ENCODE measurements at places on chromosomes 6 and 20.

DNA sequence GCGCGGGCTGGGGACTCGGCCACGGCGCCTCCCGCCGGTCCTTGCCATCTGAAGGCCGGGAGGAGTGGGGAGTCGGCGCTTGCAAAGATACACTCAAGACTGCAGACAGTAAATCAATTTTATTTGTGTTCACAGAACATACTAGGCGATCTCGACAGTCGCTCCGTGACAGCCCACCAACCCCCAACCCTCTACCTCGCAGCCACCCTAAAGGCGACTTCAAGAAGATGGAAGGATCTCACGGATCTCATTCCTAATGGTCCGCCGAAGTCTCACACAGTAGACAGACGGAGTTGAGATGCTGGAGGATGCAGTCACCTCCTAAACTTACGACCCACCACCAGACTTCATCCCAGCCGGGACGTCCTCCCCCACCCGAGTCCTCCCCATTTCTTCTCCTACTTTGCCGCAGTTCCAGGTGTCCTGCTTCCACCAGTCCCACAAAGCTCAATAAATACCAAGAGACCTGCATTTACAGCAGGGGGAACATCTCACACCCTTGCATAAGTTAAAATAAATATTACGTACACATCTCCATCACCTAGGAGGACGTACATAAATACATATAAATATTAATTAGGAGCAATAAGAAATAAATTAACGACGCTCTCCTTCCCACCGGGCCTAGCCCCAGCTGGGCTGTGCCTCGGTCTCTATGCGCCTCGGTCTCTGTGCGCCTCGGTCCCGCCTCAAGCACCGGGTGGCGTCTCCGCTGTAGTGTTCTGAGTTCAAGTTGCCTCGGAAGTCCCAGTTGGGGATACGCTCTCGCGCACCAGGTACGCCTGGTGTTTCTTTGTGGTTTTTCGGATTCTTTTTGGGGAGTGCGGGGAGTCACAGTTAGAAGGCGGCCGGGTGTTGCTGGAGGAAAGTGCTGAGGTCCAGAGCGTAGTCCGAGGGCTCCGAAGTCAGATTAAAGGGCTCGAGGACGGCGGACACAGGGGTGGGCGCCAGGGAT, 889 bp upstream of the FLOT1 start:
- peak; percentile 33 for DNase-seq

- peak; percentile 83 for DNase-seq
These were observed 24.6 kb upstream of the GTSF1L start for GRCh38 chr20:43751167-43752050.

DNA sequence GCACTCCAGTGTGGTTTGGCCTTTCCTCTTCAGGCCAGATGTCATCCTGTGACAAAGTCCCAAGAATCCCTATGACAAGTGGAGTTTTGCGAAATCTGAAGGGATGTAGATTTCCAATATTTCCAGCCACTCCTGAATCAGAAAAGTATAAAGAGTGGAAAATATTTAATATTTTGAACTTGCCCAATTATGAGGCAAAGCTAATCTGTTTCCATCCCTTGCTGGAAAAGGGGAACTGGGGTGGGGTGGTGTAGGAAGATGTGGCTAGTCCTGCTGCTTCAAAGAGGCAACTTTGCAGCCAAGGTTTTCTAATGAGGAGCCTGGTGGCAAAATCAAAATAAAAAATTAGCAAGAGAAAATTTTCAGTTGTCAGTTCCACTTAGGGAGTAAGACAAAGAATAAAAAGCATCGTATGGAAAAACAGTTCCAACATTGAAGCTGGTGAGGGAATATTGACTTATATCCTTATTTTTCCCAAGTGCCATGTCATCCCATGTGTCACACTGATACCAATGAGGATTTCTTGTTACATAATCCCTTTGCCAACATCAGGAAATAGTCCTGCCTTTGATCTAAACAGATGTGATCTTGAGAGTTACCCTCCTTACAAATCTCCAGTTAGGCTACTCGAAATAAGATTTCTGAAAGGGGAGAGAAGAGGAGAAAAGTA, 480.0 kb upstream of the JARID2 start:
- DNase-seq = peak; percentile 27

GRCh38 chr6:111832833-111833418, 40.3 kb downstream of the FYN start:
- DNase-seq = no peak

DNA sequence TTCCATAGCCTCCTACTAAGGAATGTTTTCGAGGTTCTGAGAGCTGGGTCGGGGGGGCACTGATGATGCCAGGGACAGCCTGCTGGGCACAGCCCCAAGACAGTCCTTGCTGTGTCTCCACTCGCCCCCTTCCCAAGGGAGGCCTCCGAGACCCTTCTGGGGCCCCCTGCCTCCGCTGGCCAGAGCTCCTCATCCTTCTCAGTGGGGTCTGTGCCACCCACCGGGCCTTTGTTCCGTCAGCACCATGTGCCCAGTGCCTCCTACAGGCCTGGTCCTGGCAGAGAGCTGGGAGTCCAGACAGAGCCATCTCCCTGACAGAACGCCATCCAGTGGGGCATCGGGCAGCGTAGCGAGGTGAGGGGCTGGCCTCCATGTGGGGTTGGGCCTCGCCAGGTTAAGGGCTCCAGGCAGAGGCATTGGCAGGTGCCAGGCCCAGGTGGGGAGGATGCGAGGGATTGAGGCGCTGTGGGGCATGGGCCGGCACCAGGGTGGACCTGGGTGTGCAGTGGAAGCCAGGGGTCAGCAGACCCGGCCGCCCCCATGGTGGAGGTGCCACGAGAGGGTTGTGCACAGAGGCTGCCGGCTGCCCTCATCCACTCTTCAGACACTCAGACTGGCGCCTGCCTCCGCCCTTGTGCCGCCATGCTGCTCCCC, 13.3 kb downstream of the RBM38 start:
- DNase-seq = no peak

GRCh38 chr6:102812242-102812641, 1418.7 kb downstream of the GRIK2 start:
- DNase-seq = peak; percentile 83

- DNase-seq = no peak
These were observed 11.9 kb downstream of the TULP4 start for GRCh38 chr6:158324136-158324535.

- DNase-seq = peak; percentile 32
These were observed 201.3 kb upstream of the SSTR4 start for GRCh38 chr20:22833851-22834250.

- no peak for DNase-seq
These were observed 33.4 kb downstream of the MTFR2 start for GRCh38 chr6:136216503-136217401.

DNA sequence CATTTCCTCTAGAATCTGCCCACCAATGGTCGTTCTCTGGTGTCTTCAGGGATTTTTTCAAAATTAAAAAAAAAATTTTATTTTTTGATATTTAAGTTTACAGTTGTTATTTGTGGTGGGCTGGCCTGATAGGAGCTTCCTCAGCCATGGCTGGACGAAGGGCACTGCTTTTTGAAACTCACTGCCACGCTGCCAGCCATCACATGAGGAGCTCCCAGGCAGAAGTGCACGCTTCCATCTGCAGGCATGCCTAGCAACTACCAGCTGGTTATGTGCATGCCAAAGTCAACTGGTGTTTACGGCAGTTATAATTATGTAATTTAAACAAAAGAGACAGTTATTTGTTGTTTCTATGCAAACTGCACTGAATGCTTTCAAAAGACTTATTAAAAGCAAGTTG, 105.1 kb downstream of the IRF4 start:
- no peak for DNase-seq

DNA sequence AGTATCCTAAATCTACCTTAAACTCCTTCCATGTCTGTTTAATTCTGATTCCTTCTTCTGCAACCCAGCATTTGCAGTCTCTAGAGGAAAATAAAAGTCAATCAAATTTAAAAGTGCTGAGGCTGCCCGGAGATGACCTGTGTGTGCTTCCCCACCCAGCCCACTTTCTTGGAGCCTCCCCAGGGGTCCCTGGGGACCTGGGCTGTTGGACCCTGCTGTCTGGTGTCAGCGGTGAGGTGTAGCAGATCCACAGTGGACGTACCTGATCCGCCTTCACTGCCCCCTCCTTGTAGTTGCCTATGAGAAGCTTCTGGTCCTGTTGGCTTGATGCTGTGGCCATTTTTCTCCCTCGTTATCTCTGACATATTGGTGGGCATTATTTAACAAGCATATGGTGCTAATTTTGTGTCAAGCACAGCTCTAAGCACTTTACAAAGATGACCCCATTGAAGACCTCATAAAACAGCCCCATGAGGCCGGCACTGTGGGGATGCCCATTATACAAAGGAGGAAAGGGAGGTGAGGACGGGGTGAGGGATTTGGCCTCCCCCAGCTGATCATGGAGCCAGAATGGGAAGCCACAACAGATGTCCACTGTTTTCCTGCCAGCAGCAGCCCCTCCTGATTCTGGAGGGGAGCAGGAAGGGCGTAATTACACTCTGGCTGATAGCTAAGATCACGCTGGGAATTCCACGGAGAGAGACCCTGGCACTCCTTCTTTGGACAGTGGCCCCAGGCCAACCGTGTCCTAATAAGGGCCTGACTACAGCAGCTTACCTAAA, 628.2 kb downstream of the CDH26 start:
- no peak for DNase-seq

DNA sequence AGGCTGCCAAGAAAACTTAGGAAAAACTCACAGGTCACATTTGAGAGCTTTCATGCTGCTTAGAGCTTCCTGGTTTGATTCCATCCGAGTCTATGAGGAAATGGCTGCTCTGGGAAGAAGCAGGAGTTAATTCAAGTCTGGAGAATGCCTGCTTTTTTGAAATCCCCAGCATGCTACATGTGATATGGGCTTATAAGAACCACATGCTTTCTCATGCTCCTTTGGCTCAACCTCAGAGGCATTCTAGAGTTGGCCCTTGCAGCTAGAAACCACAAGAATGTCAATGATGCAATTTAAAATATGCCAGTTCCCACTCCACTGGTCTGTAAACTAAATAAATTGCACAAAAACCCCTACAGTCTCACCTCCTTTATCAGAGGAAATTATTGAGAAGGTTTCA, 142.9 kb upstream of the OLIG3 start:
- DNase-seq = peak; percentile 81

GRCh38 chr6:7785243-7786035, 59.5 kb downstream of the BMP6 start:
- DNase-seq = no peak

DNA sequence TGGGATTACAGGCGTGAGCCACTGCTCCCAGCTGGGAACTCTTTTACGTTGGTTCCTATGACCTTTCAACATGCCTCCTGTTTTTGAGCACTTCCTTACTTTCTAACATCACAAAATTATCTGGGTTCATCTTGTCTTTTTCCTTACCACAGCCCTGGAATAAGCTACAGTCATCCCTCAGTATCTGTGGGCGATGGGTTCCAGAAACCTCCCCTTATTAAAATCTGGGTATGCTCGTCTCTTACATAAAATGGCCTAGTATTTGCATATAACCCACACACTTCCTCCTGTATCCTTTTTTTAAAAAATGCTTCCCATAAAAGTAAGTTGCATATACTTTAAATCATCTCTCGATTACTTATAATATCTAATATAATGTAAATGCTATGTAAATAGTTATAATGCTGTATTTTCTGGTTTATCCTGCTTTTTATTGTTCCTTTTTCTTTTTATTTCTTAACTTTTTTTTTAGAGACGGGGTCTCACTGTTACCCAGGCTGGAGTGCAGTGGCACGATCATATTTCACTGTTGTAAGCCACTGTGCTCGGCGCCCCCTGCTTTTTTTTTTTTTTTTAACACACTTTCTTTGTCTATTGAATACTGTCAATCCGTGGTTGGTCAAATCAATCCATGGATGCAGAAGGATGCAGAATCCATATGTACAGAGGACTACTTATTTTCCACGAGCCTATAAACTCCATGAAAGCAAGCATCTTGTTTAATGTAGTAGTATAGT, 9.2 kb downstream of the RPF2 start:
- DNase-seq = no peak

DNA sequence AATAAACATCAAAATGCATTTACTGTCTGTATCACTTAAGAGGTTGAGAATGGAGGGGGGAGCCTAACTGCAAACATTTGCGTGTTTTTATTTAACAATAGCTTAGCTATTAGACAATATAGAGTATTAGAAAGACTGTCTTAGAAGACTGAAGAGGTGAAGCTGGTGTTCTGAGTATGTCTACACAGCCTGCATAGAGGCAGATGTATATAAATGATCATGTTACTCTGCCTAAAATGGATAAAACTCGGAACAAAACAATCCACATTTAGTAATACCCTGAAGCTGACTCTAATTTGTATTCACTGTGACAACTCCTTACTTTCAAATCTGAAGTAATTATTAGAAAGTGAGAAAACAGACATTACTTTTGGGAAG, 181.9 kb downstream of the GMPR start:
- no peak for DNase-seq

- no peak for DNase-seq
These were observed 733.9 kb upstream of the CHD6 start for GRCh38 chr20:42352096-42352495.

DNA sequence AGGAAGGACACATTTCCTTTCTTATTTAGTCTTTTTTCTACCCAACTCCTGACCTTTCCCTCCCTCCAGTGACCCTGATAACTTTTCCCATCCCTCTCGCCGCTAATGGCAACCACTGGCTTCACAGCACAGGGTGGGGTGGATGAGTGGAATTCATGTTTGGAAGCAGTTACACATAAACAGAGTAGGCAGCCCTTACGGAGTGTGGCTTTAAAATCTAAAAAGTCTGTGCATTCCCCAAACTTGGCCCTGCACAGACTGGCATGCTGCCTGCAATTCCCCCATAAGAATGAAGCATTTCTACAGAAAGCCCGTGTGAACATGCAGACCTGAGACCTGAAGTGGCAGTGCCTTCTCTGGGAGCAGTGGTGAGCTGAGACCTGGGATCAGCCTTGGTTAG, 275.9 kb upstream of the PRND start:
- DNase-seq = no peak

- no peak for DNase-seq
These were observed 16.9 kb downstream of the SNPH start for GRCh38 chr20:1282966-1283365.

- no peak for DNase-seq
These were observed 25.2 kb downstream of the PHF3 start for GRCh38 chr6:63660757-63661156.

DNA sequence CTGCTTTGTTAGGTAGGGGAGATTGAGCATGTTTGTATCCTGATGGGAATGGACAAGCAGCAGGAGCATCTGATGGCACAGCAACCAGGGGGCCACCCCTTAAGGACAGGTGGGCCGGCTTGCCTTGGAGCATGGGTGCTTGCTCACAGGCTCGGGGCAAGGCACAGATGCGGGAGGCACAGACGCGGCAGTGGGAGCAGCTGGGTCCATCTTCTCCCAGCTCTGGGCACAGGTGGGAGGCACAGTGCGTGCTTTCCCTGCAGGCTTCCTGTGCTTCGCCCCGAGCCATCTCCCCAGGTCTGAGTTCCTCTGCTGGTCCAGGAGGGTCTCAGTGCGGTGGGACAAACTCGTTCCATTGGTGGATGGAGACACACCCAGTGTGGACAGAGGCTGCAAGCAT, 73.6 kb upstream of the BHLHE23 start:
- DNase-seq = no peak

DNA sequence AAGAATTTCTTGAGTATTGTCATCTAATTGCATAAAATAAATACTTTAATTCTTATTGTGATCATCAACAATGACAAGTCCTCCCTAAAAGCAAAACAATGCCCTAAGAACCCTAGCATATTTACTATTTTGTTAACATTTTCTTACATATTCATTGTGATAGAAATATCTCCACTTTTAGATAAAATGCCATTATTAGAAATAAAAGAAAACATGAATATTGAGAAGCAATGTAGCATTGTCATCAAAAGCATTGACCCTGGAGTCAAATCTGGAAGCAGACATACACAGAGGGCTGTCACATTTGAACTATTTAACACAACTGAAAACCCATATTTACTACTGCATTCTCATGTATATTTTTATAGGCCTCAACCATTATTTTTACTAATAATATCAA, 257.7 kb downstream of the SYNE1 start:
- no peak for DNase-seq

- peak; percentile 54 for DNase-seq
These were observed 96.2 kb downstream of the VIP start for GRCh38 chr6:152846825-152847224.

All from epithelial cell of esophagus (primary cell).